Kidney (tissue), 22 donors: ENCODE measurements at places on chromosomes 5 and 9. TPM values are rescaled to one million over a fixed set of nuclear protein-coding genes. Genes with fewer than 3 reads are reported as not detected.

The RXRA gene
- 49.5 TPM for total RNA-seq

- H3K4me3 ChIP-seq, result no peak overlapping the region
- H3K27me3 ChIP-seq, result no peaks in the 10 kb centered on the region
- DNase-seq, result no peak
- no peaks in the 10 kb centered on the region for H3K4me1 ChIP-seq
- no peaks in the 10 kb centered on the region for H3K36me3 ChIP-seq
- H3K27ac ChIP-seq, result no peak overlapping the region
These were observed 135.7 kb upstream of the PITX1 start for GRCh38 chr5:135169753-135170152.

DNA sequence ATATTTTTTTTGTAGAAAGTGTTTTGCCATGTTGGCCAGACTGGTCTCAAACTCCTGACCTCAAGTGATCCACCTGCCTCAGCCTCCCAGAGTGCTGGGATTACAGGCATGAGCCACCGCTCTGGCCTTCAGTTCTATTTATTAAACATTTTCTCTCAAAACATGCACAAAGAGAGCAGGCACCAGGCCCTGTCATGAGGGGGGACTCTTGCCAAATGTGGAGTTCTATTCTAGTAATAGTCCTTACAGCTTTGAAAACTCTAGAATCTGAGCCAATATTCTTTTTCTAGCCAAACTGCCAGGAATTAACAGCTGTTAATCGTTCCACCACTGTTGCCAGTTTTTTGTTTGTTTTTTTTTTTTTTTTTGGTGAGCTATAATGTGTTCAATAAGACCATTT lies 124.6 kb downstream of the TARS1 start:
- H3K27me3 ChIP-seq, result no peaks in the 10 kb centered on the region
- no peak overlapping the region for H3K27ac ChIP-seq
- no peaks in the 10 kb centered on the region for H3K36me3 ChIP-seq
- peaks cover 7% of the 10 kb centered on the region for H3K4me1 ChIP-seq

GRCh38 chr9:83322438-83322837 lies 215.8 kb downstream of the FRMD3 start:
- no peak overlapping the region for H3K27ac ChIP-seq
- H3K4me3 ChIP-seq, result no peak overlapping the region
- no peaks in the 10 kb centered on the region for H3K27me3 ChIP-seq
- H3K4me1 ChIP-seq, result no peaks in the 10 kb centered on the region

- no peaks in the 10 kb centered on the region for H3K27me3 ChIP-seq
- H3K4me1 ChIP-seq, result peaks cover 30% of the 10 kb centered on the region
- no peak for DNase-seq
- peak overlapping the region; percentile 24 for H3K27ac ChIP-seq
- no peak overlapping the region for H3K4me3 ChIP-seq
These were observed 235.5 kb downstream of the SLIT3 start for GRCh38 chr5:169065400-169065799.

- H3K36me3 ChIP-seq, result no peaks in the 10 kb centered on the region
- no peak overlapping the region for H3K4me3 ChIP-seq
- H3K27me3 ChIP-seq, result no peaks in the 10 kb centered on the region
- H3K4me1 ChIP-seq, result peaks cover 7% of the 10 kb centered on the region
- no peak overlapping the region for H3K27ac ChIP-seq
These were observed 2.7 kb downstream of the PCDHGC5 start for GRCh38 chr5:141491323-141492167.
